Mesendoderm (in vitro differentiated cells): ENCODE measurements at places on chromosomes 1 and 21.

DNA sequence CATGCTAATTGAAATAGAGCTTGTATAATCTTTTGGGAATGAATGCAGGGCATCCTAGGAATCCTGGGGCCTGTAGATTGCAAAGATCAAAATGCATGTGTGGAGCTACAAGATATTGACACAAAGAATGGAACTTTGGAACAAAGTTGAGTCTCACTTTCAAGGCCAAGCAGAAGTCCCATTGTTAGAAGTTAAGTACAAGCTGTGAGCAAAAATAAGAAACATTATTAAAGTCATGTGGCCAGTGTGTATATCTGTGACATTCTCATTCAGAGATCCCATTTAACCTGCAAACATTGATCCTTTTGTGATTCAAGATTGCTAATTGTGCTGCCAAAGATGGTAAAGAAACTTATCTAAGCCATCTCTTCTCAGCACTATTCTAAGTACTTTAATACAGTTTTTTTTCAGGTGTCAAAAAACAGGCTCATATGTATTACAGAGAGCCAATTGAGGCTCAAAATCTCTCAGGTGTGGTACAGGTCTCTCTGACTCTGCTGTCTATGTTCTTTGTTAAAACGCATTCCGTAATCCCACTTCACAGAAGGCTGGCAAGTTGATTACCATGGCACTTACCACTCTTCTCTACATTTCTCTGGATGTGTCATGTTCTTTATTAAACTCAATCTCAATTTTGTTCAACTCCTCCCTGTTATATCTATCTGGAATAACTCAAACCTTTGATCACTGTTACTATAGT, 704.4 kb upstream of the NEGR1 start:
- peak; percentile 34 for DNase-seq

DNA sequence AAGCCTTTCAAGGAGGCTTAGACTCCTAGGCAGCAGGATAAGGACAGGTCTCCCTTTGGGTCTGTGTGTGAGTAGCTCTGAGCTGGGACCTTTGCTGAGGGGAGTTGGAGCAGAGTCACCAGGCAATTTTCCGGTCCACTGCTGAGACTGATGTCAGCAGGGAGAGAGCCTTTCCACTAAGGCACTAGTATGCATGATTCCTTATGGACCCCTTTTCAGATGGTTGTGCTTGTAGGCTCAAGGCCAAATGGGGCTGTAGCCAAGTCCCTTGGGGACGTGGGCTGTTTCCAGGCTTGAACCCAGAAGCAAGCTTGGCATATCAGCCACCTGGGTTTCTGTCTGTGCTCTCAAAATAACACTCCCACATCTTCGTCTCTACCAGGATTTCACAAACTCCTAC, 73.0 kb downstream of the CCDC18 start:
- no peak for DNase-seq

- no peak for DNase-seq
Measured at GRCh38 chr1:6162341-6162740, 17.8 kb downstream of the CHD5 start.

- peak; percentile 86 for DNase-seq
Measured at GRCh38 chr1:36924282-36924811, 110.0 kb downstream of the GRIK3 start.

GRCh38 chr1:7967196-7967595, 5.7 kb downstream of the PARK7 start:
- DNase-seq: no peak

- DNase-seq: no peak
Measured at GRCh38 chr1:233790121-233790520, 114.4 kb upstream of the SLC35F3 start.

GRCh38 chr1:234987415-234988154, 141.1 kb downstream of the TOMM20 start:
- DNase-seq: peak; percentile 98

- DNase-seq: no peak
Measured at GRCh38 chr1:217402301-217402700, 228.6 kb downstream of the GPATCH2 start.

DNA sequence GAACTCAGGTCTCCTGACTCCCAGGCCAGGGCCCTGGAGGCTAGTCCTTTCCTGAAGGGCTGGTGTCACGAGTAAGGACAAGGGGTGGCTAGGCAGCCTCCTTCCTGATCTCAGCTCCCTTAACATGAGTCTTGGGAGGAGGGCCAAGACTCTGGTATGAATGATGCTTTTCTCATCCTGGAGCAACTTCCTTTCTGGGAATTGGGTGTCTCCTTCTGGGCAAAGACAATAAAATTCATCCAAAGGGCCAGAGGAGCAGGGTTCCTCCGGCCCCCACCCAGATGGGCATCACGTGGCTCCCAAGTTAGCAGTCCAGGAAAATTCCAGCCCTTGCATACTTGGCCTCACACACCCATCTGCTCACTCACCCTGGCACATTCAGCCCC, at the start of gene FAM167B:
Gene FAM167B (plus strand): TSS at position 335 of the 386 bp plus-strand sequence. CDS start 200 bp downstream, outside the sequence.
- DNase-seq: no peak
